ENCODE measurements at places on chromosomes 12 and 14.

DNA sequence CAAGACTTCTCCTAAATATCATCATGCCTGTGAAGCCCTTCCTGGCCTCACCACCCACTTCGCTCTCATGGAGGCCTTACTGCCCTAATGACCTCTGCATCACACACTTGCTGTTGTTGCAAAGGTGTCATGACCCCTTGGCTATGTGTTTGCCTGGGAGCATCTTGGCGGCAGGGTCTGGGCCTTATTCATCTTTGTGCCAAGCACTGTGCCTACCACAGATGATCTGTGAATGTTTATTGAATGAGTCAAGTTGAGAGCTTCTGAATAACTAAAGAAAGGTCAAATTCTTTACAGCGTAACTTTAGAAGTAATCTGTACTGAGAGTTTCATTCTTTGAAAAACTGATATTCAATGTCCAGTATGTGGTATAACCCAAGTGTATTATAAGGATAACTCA lies 113.3 kb downstream of the TTC8 start:
- no peak for DNase-seq

GRCh38 chr14:54877015-54877702 lies 25.5 kb downstream of the GCH1 start:
- DNase-seq: no peak

- DNase-seq: no peak
These were observed 1.4 kb downstream of the LIN7A start for GRCh38 chr12:80936353-80936641.

GRCh38 chr12:121111684-121112083 lies 21.0 kb upstream of the P2RX7 start:
- no peak for DNase-seq

GRCh38 chr12:53173085-53173715 lies 7.3 kb upstream of the ZNF740 start:
- no peak for DNase-seq

- no peak for DNase-seq
These were observed 6.0 kb downstream of the HEATR5A start for GRCh38 chr14:31414190-31414833.

GRCh38 chr12:62686938-62687337 lies 220.3 kb downstream of the MON2 start:
- DNase-seq: no peak
